ENCODE measurements at places on chromosomes 5 and 9.

- DNase-seq: no peak
Observed at GRCh38 chr5:74282490-74282889, 358.0 kb downstream of the ENC1 start.

GRCh38 chr9:87085073-87085472 lies 137.8 kb upstream of the GAS1 start:
- DNase-seq: no peak

GRCh38 chr5:43019614-43020398 lies 20.3 kb downstream of the ANXA2R start:
- peak; percentile 81 for DNase-seq

DNA sequence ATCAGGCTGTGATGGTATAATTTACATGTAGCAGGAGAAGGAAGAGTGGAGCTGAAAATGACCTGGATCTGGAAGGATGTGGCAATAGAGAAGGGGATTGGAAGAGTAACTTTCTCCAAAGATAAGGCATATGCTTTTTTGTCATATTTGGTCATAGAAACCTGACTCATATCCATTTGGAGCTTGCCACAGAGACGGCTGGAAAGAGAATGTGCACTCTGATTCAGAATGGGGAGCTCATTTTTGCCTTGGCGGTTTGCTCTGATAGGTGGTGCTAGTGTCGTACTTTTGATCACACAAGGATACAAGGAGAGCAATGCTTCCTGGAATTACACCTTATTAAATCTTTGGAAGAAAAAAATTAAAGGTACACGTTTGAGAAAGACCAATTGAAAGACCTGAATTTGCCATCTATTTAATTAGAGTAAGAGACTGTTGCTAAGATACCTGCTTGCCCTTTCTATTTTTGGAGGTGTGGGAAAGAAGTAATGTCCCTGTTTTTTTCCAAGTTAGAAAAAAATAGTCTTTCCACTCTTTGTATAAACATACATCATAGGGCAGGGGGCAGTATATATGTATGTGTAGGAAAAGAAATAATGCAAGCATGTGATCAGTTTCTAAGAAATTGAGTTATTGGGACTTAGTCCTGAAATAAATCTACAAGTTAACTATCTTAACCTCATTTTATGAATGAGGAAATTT lies 5.4 kb downstream of the LSM11 start:
- no peak for DNase-seq

DNA sequence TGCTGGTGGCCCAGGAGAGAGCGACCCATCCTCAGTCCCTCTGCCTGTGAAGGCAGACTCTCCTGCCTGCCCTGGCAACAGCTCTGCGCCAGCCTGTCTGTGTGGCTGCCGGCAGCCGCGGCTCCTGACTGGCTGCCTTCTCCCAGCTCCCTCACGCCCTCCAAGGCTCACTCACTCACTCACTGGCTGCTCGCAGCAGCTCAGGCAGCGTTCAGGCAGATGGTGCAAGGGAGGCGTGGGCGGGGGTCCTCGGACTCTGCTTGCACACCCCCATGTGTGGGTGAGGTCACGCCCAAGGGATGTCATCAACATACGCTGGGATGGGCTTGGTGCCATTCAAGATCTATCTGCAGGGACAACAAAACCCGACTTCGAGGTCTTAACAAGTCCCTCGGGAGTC lies 66.7 kb downstream of the DAB2IP start:
- DNase-seq: no peak

DNA sequence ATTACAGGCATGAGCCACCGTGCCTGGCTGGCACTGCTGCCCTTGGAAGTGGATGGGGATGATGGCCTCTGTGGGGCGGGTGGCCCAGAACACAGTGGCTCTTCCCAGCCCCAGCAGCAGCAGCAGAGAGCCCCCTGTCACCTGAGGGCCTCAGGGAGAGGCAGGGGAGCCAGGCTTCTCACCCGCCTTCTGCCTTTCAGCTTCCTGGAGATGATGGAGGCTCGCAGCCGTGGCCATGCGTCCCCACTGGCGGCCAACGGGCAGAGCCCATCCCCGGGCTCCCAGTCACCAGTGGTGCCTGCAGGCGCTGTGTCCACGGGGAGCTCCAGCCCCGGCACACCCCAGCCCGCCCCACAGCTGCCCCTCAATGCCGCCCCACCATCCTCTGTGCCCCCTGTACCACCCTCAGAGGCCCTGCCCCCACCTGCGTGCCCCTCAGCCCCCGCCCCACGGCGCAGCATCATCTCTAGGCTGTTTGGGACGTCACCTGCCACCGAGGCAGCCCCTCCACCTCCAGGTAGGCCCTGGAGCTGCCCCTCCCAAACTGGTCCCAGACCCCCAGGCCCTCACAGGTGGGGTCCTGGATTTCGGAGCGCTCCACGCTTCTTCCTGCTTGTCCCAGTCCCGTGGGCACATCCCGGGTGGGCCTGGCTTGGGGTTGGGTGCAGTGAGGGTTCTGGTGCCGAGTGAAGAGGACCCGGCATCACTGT lies 5.0 kb upstream of the AJM1 start:
- DNase-seq: no peak

- no peak for DNase-seq
Observed at GRCh38 chr5:125044491-125045282, 298.2 kb upstream of the ZNF608 start.

DNA sequence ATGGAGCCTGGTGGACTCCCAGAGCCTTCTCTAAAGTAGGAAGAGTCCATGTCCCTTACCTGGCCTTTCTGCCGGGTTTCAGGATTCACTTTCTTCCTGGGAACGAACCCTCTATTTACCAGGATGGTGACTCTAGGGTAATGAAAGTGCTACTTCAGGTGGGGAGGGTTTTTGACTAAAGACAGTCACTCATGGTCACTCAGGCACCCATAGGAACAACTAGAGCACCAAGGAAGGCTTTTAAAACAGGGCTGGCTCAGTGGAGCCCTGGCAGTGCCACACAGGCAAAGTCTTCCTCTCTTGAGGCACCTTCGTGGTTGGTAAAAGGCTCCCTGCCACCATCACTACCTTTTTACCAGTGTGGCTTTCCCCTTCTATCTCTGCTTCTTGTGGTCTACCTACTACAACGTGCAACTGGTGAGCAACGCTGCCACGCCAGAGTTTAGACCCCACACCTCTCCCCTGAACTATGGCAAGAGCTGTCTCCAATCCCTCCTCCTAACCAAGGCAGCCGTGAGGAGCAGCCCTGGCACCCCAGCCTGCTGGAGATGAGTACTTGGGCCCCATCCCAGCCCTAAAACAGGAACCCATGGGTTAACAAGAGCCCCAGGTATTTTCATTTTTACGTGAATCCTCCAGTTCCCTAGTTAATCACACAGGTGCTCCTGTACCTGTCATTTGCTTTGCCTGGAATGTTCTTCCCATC lies 3.5 kb downstream of the SURF1 start:
- DNase-seq: no peak

- DNase-seq: no peak
Observed at GRCh38 chr9:14347406-14348122, 33.6 kb upstream of the NFIB start.

DNA sequence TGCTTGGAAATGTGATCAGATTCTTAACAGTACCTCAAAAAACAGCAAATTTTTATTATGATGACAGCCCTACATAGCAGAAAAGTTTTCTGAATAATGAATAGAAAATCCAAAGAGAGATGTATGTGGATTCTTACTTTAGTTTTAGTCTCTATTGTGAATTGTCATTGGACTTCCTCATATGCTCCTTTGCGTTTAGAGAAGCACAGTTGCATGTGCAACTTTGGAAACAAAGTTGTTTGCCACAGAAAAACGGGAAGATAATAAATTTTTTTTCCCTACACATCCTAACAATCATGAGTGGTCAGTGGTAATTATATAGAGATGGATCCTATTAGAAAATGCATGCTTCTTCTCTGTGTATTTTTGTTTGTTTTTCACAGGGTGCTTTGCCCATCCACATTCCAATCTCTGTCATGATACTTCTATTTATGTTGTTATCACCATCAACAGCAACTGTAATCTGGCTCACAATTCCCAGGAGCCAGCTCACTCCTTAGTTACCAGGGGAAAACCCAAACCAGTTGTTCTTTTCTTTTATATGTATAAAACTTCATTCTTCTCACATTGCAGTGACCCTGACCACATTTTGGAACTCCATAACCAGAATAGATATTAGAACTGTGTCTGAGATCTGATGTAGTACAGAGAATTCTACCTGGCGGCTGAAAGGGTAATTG lies 118.7 kb downstream of the NDUFS4 start:
- no peak for DNase-seq

DNA sequence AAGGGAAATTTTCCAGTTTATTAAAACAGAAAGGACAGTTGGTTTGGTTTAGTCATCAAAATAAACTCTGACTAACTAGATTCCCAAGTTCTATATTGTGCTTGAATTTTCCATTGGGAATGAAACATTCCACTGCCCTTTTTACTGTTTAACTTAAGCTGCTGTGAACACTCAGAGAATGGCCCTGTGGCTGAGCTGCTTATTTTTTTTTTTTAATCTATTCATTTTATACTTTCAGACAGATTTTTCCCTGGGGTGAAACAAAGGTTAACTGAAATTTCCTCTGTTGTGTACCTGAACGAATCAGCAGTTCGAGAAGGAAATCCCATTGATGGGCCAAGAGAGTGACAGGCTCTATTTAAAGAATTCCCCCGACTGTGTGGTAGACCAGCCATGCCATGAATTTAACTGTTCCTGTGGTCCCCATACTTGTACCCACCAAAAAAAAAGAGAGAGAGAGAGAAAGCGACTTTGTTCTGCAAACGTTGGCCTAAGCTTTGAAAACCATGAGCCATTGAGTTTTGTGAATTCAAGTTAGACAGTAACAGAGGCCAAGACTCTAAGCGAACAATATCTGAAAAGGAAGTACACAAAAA lies 138.7 kb upstream of the GRHPR start:
- peak; percentile 33 for DNase-seq

- no peak for DNase-seq
Observed at GRCh38 chr9:126523611-126524111, 90.1 kb upstream of the LMX1B start.

Data from stimulated activated naive B cell treated with anti-CD40 and anti-IgM and Interleukin-4, amounts not matched to agents 10 μg/mL and 1 μg/mL and 100 μg/mL, for 72 hours (primary cell).